Mesothelial cell of epicardium (in vitro differentiated cells): ENCODE measurements at places on chromosomes 7 and 10. TPM values are rescaled to one million over a fixed set of nuclear protein-coding genes. Genes with fewer than 3 reads are reported as not detected.

GLI3 gene
- 122 to 126 TPM (median 122 TPM) in 3 replicates for total RNA-seq

CDC14C gene
- total RNA-seq = 0.07 to 0.11 TPM in 2 of 3 replicates, not detected in the other

NEURL1 gene
- 0.40 to 0.88 TPM (median 0.54 TPM) in 3 replicates for total RNA-seq

DNA sequence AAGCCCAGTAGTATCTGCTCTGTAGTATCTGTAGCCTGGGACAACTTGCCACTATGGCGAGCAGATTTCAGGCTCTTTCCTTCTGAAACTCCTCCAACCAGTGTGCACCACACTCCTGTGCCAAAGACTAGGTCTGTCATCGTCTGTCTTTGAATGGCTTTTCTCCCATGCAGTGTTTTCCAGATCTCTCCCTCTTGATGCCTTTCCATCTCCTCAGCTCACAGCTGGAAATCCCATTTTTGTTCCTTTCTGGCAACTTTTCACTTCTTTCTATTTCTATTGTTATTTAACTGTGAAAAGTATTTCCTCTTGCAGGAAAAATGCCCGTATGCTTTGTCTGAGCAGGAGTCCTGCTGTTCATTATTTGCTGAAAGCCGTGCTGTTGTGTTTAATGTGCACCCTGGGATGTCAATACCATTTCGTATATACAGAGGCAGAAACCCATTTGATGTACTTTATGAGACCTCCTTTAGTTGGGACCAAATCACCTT is 373.7 kb downstream of the PHTF2 start:
- DNase-seq = no peak

DNA sequence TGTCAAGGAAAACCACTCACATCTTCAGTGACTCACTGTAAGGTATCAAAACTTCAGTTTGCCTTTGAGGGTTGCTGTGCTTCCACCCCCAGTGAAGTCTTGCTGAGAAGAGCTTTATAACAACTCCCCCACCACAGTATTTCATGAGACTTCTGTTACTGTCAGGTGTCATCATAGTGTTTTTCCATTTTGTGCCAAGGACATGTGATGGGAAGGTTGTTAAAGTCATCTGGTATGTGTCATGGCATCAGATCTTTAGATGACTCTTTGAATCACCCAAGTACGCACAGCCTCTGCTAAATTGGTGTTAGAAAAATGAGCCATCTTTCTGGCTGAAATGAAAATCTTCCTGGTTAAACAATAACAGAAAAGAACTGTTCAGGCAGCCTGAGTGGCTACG is 115.0 kb upstream of the CCDC6 start:
- DNase-seq = no peak

DNA sequence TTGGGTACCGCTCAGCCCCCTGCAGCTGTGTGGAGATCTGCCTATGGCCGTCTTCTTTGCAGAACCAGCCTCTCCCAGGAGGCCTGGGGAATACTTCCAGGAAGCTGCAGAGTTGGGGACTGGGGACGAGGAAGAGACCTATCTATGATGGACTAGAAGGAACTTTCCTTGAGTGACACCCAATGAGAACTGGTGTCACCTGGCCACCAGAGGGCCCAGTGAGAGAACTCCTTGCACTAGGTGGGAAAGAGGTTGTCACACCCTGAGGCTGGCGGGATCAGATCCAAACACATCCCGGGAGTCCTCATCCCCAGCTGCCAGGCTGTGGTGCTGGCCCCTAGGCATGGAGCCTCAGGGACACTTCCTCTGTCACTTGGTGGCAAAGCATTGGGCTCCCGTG is 4.9 kb upstream of the GRID2IP start:
- no peak for DNase-seq

DNA sequence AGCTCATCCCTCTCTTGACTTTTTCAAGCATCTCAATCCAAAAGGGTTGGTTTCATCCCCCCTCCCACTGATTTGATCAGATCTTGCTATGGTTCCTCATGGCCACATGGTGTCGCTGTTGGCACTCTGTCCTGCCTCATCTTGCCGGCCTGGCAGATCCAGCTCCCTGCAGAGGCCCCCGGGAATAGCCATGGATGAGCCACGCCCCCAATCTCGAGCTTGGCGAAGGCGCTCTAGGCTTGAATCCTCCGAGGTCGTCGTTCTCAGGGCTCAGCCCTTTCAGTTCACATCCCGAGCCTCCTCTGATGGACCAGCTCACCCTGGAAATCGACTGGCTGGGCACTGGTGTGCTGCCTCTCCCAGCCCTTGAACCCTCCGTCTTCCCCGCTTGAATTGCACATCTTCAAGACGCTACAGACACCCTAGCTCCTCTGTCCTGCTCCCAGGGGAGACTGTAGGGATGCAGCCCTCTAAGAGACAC is 628.7 kb downstream of the TYW1 start:
- peak; percentile 75 for DNase-seq
